Activated CD4-positive, alpha-beta T cell treated with anti-CD3 and anti-CD28 coated beads, Interleukin-2, amount 10 ng/mL, durations not matched to agents 7 days and 5 days (primary cell): ENCODE measurements at places on chromosomes 4 and X. TPM values are rescaled to one million over a fixed set of nuclear protein-coding genes. Genes with fewer than 3 reads are reported as not detected.

GRCh38 chrX:2576793-2577192 lies 76.0 kb upstream of the DHRSX start:
- H3K4me1 ChIP-seq: peaks cover 11% of the 10 kb centered on the region
- no peak overlapping the region for H3K27ac ChIP-seq
- no peak for DNase-seq
- no peak overlapping the region for H3K4me3 ChIP-seq
- H3K27me3 ChIP-seq: peaks cover 12% of the 10 kb centered on the region

GRCh38 chrX:13433298-13433605 lies 113.4 kb upstream of the ATXN3L start:
- no peaks in the 10 kb centered on the region for H3K4me1 ChIP-seq
- no peak overlapping the region for H3K27ac ChIP-seq
- DNase-seq: no peak
- no peaks in the 10 kb centered on the region for H3K36me3 ChIP-seq
- no peak overlapping the region for H3K4me3 ChIP-seq

- no peaks in the 10 kb centered on the region for H3K4me1 ChIP-seq
- no peak for DNase-seq
Measured at GRCh38 chrX:78687586-78687985, 28.5 kb upstream of the RTL3 start.

DNA sequence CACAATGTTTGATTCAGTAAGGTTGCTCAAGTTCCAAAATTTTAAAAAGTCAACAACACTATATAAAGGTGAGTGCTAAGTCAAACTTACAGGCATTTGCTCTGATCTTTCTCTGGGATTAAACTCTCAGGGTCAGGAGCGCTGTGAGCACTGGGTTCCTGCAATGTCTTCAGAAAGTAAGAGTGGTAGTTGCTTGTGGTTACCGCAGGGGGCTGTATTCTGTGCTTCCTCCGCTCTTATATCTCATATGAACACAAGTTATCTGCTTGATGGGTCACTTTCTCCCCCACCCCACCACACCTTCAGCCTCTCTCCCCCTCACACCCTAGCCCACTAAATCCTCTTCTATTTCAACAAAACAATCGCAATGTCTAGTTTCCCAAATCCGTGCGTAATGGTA lies 116.4 kb upstream of the IGSF1 start:
- no peak overlapping the region for H3K4me3 ChIP-seq
- no peaks in the 10 kb centered on the region for H3K4me1 ChIP-seq
- H3K36me3 ChIP-seq: no peaks in the 10 kb centered on the region
- H3K27me3 ChIP-seq: no peaks in the 10 kb centered on the region

RBMXL3 gene
- not detected for total RNA-seq
